ENCODE measurements at places on chromosomes 3 and 15. TPM values are rescaled to one million over a fixed set of nuclear protein-coding genes. Genes with fewer than 3 reads are reported as not detected.

IL5RA gene
- polyA plus RNA-seq = not detected

DNAH12 gene
- not detected for polyA plus RNA-seq

ESYT3 gene
- 4.4 TPM for polyA plus RNA-seq

GJD2 gene
- 0.39 TPM for polyA plus RNA-seq

XCR1 gene
- polyA plus RNA-seq = 0.19 TPM

PARP15 gene
- 0.33 TPM for polyA plus RNA-seq

FBXW12 gene
- polyA plus RNA-seq = 0.85 TPM

SLC24A5 gene
- not detected for polyA plus RNA-seq

ACTC1 gene
- polyA plus RNA-seq = 37.6 TPM

PIGBOS1 gene
- polyA plus RNA-seq = 16.7 TPM

CFAP100 gene
- 0.17 TPM for polyA plus RNA-seq

RTF1 gene
- polyA plus RNA-seq = 18.6 TPM

NEK10 gene
- polyA plus RNA-seq = 0.24 TPM

NOX5 gene
- not detected for polyA plus RNA-seq

KLHL40 gene
- polyA plus RNA-seq = not detected

TIGIT gene
- 0.02 TPM for polyA plus RNA-seq

C2CD4B gene
- 0.12 TPM for polyA plus RNA-seq

ROBO1 gene
- polyA plus RNA-seq = 51.4 TPM

CRABP1 gene
- polyA plus RNA-seq = 655 TPM

SIDT1 gene
- 0.06 TPM for polyA plus RNA-seq

MAGEL2 gene
- 0.63 TPM for polyA plus RNA-seq

NR1I2 gene
- polyA plus RNA-seq = 2.6 TPM

CYP1A2 gene
- polyA plus RNA-seq = not detected

CNBP gene
- polyA plus RNA-seq = 230 TPM

TMCO5A gene
- not detected for polyA plus RNA-seq

EBLN2 gene
- polyA plus RNA-seq = 1.9 TPM

ATP8B4 gene
- polyA plus RNA-seq = 0.17 TPM

ARL8B gene
- polyA plus RNA-seq = 10.8 TPM

JMJD7 gene
- polyA plus RNA-seq = 20.0 TPM

ARNT2 gene
- 9.5 TPM for polyA plus RNA-seq

KCNMB2 gene
- polyA plus RNA-seq = not detected

DLEC1 gene
- 0.36 TPM for polyA plus RNA-seq

FETUB gene
- not detected for polyA plus RNA-seq

METTL6 gene
- 13.1 TPM for polyA plus RNA-seq

RARRES1 gene
- polyA plus RNA-seq = 0.09 TPM

CSTA gene
- not detected for polyA plus RNA-seq

CLDN11 gene
- polyA plus RNA-seq = 4.8 TPM

GPR176 gene
- 318 TPM for polyA plus RNA-seq

RGMA gene
- 49.3 TPM for polyA plus RNA-seq

COL8A1 gene
- polyA plus RNA-seq = 0.21 TPM

CTXN2 gene
- polyA plus RNA-seq = 0.08 TPM

APEH gene
- polyA plus RNA-seq = 275 TPM

KIF7 gene
- 7.0 TPM for polyA plus RNA-seq

ATP11B gene
- 5.1 TPM for polyA plus RNA-seq

ZNF660 gene
- polyA plus RNA-seq = 2.0 TPM

CFAP92 gene
- 1.2 TPM for polyA plus RNA-seq

SLC49A4 gene
- polyA plus RNA-seq = 5.5 TPM

INTS14 gene
- polyA plus RNA-seq = 33.1 TPM

CCNB2 gene
- 76.0 TPM for polyA plus RNA-seq

KBTBD13 gene
- polyA plus RNA-seq = not detected

TIMP4 gene
- 5.1 TPM for polyA plus RNA-seq

ZNF639 gene
- polyA plus RNA-seq = 9.1 TPM

ARPP21 gene
- polyA plus RNA-seq = not detected

ANKUB1 gene
- not detected for polyA plus RNA-seq

CLDN16 gene
- polyA plus RNA-seq = 0.02 TPM

SNX22 gene
- polyA plus RNA-seq = 7.5 TPM

AHSG gene
- 0.68 TPM for polyA plus RNA-seq

POC1A gene
- polyA plus RNA-seq = 44.9 TPM

WNT5A gene
- 3.9 TPM for polyA plus RNA-seq
